ENCODE measurements at places on chromosomes 2 and 18. TPM values are rescaled to one million over a fixed set of nuclear protein-coding genes. Genes with fewer than 3 reads are reported as not detected.

SCN7A gene
- total RNA-seq, result 13.0 TPM

ALLC gene
- total RNA-seq, result not detected

GRCh38 chr2:119683074-119683712 is 4.2 kb downstream of the TMEM177 start:
- peak; percentile 66 for DNase-seq

GRCh38 chr2:33373986-33374385 is 102.5 kb upstream of the RASGRP3 start:
- no peak for DNase-seq

DNA sequence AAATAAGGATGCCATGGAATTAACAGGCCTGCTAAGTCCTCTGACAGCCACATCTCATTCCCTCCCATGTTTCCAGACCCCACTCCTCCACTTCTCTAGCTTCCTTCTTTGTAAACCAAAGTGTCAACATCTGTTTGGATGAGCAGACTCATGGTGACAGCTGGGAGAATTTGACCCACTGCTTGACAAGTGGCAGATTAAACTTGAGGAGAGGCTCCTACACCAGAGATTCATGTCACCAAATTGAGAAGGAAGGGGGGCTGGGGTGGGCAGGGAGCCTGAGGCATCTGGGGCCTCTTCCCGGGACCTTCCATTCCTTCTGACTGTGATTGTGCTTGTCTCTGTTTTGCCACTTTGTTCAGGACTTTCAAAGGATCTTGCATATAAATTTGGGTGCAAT is 41.0 kb upstream of the IGFBP5 start:
- DNase-seq, result no peak
